ENCODE measurements at places on chromosomes 2 and 18.

DNA sequence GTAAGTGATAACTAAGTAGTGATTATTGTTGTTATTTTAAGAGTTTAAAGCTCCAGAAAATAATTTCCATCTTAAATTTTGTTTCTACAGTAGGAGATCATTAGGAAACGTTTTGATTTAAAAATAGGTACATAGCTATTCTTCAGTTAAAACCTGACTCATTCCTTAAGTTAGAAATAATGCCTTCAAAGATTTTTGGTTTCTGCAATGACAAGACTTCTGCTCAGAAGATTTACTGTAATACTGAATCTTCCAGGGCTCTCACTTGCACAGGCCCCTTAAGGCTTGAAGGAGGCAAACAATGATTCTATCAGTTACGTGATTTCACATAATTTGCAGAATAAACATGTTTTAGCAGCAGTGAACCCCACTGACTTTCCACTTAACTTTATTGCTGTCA lies 333.7 kb downstream of the RAD51AP2 start:
- no peak for DNase-seq

DNA sequence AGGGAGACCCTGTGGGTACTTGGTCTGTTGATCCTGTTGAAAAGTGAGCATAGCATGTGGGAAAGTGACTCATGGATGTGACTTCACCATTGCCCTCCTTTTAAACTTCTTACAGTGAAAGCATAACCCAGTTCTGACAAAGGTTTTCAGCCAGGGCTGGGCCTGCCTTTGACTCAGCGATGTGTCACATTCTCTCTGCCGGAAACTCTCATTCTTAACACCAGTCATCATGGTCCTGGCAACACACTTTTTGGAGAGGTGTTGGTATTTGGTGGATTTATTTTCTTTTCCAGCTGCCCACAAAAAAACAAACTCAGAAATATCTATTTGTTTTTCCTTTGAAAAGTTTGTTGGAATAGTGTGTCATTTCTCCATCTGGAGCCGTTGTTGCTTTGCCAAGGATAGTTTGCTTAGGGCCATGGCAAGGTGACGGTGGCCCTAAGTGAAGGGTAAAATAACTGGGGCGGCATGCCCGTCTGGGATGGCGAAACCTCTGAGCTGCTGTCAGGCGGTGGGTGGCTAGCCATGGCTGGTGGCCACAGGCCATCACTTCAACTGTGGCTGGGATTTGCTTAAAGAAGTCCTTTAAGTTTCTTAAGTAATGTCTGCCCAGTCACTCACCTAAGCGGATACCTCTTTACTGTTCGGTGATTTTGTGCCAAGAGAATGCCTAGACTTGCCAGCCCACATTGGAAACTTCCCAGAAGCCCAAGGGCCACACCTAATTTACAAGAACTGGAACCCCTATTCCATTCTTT lies 123.3 kb downstream of the LTBP1 start:
- DNase-seq: peak; percentile 49

- DNase-seq: no peak
Observed at GRCh38 chr2:226665306-226665831, 134.3 kb downstream of the IRS1 start.

- DNase-seq: no peak
Observed at GRCh38 chr2:19461504-19462255, 103.3 kb upstream of the OSR1 start.

GRCh38 chr2:68156419-68156818 lies 1.3 kb upstream of the PNO1 start:
- no peak for DNase-seq
